ENCODE measurements at places on chromosomes 3 and 15.

GRCh38 chr3:111728566-111728935 lies 130.5 kb upstream of the PHLDB2 start:
- no peak overlapping the region for H3K27ac ChIP-seq
- H3K27me3 ChIP-seq = no peaks in the 10 kb centered on the region
- no peak for DNase-seq

DNA sequence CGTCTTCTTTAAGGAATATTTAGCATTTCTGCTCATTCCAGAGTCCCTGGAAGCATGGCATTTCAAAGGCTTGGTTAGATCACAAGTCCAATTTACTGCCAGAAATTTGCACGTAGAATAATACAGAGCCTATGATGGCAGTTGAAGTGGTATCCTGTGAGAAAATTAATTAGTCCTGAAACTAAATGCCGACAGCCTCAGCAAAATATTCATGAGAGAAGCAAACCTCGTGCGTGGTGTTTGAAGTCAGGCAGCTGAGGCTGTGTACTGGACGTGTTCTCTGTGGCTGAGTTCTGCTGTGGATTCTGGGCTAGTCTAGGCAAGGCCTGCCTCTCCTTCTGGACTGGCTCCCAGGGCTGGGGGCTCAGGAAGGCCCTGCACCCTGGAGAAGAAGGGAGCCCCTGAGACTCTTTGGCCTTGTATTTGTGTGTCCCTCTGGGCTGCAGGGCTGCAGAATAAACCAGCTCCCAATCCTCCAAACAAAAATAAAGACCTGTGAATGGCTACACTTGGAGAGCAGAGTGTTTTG lies 106.6 kb downstream of the APBA2 start:
- H3K4me3 ChIP-seq = no peak overlapping the region
- no peaks in the 10 kb centered on the region for H3K27me3 ChIP-seq
- H3K27ac ChIP-seq = no peak overlapping the region
- no peaks in the 10 kb centered on the region for H3K4me1 ChIP-seq
- no peak for DNase-seq
- H3K36me3 ChIP-seq = no peaks in the 10 kb centered on the region

- no peak overlapping the region for H3K27ac ChIP-seq
- DNase-seq = peak; percentile 58
- no peaks in the 10 kb centered on the region for H3K27me3 ChIP-seq
- no peak overlapping the region for H3K4me3 ChIP-seq
- no peaks in the 10 kb centered on the region for H3K4me1 ChIP-seq
Measured at GRCh38 chr3:195859061-195859845, 47.5 kb upstream of the MUC4 start.

DNA sequence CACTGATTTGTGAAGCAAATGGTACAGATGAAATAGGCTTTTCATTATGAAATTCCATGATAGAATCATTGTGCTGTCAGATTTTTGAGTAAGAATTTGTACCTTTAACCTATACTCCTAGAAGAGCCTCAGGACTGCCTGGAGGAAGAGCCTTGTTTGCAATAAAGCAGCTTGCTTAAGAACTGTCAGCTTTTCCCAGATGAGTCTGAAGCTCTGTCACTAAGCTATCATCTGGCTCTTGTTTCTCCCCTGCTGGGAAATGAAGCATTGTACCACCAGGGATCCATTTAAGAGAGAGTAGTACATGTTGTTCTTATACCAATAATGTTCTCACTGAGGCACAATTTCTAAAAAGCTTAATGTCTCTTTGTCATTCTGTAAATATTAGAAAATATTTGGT lies 85.1 kb upstream of the FLNB start:
- H3K27me3 ChIP-seq = no peaks in the 10 kb centered on the region
- peaks cover 16% of the 10 kb centered on the region for H3K36me3 ChIP-seq
- DNase-seq = no peak

DNA sequence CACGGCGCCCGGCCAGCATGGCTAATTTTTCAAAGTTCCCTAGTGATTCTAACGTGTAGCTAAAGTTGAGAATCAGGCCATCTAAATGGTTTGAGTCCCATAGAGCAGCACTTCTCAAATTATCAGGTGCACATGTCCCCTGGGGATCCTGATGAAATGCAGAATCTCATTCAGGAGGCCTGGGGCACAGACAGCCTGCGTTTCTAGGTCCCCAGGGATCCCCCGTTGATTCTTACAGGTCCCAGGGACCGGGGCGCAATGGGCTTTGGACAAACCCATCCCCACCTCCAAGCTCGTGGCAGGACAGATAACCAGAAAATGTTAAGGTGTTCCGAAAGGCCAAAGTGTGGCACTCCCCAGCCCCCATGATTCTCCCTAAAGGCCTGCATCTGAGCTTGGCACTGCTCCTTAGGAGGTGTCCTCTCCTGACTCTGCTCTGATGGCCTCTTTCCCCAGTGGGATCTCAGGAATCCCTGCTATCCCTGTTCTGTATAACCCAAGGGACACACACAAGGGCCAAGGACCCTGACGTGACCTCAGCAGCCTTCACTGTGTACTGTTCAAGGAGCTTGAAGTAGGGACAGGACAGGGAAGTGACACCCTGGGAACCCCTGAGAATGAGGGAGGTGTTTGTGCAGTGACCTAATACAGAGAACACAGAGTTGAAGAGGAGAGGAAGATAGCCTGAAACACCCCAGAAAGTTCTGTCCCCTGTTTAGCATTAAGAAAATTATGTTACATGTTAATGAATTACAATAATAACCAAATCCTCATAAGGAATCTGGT lies 8.0 kb downstream of the LRRK1 start:
- H3K27ac ChIP-seq = no peak overlapping the region
- H3K36me3 ChIP-seq = no peaks in the 10 kb centered on the region
- no peak for DNase-seq
- no peaks in the 10 kb centered on the region for H3K27me3 ChIP-seq

DNA sequence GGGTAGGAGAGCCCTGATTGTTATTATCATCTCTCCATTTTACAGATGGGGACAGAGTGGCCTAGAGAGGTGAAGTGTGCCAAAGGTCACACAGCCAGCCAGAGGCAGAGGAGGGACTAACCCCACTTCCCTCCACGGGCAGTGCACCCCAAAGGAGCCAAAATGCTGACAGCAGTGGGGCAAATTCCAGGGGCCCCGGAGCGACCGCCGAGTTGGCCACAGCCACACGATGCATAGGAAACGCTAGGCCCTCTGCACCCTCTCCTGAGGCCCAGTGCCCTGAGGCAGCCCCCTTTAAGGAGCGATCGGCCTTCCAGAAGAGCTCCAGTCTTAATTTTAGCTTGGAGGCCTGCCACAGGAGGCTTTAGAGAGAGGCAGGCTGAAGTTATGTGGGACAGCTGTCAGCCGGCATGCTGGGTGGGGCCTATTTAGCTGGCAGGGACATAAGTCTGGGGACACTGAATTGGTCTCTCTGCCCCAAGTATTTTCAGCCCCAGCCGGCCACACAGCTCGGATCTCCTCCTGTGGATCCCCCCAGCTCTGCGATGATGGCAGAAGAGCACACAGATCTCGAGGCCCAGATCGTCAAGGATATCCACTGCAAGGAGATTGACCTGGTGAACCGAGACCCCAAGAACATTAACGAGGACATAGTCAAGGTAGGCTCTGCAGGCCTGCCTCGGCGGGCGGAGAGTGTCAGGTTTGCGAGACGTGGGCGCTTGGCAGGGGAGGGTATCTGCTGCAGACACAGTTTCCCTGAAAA lies at the start of gene CAV3:
TSS of gene CAV3 (plus strand) at position 471 of the 763 bp plus-strand sequence. CDS start at position 546, 75 bp downstream.
- no peak within 1 kb of the TSS for H3K4me3 ChIP-seq
- no peak within 1 kb of the TSS for H3K27ac ChIP-seq
- no peaks in the 10 kb centered on the region for H3K27me3 ChIP-seq
- no peaks in the 10 kb centered on the region for H3K36me3 ChIP-seq
- H3K4me1 ChIP-seq = no peaks in the 10 kb centered on the region

GRCh38 chr3:30426293-30426993 lies 180.0 kb upstream of the TGFBR2 start:
- no peaks in the 10 kb centered on the region for H3K27me3 ChIP-seq
- peaks cover 5% of the 10 kb centered on the region for H3K4me1 ChIP-seq

GRCh38 chr15:23035964-23036566 lies 3.3 kb downstream of the TUBGCP5 start:
- H3K36me3 ChIP-seq = peaks cover 3% of the 10 kb centered on the region
- H3K27ac ChIP-seq = no peak overlapping the region
- H3K4me1 ChIP-seq = peaks cover 9% of the 10 kb centered on the region
- no peak overlapping the region for H3K4me3 ChIP-seq
- peak; percentile 62 for DNase-seq

All from adrenal gland (tissue), 19 donors.